Fibroblast of lung (primary cell): ENCODE measurements at places on chromosomes 3 and 15. TPM values are rescaled to one million over a fixed set of nuclear protein-coding genes. Genes with fewer than 3 reads are reported as not detected.

DNA sequence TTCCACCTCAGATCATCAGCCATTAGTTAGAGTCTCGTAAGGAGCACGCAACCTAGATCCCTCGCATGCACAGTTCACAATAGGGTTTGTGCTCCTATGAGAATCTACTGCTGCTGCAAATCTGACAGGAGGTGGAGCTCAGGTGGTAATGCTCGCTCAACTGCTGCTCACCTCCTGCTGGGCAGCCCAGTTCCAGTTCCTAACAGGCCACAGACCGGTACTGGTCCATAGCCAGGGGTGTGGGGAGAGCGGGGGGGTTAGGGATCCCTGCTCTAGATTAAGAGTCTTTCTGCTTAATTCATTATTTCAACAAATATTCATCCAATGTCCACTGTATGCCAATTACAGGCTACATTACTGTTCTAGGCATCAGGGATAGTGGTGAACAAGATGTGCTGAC is 170.4 kb upstream of the KBTBD8 start:
- DNase-seq, result no peak

DNA sequence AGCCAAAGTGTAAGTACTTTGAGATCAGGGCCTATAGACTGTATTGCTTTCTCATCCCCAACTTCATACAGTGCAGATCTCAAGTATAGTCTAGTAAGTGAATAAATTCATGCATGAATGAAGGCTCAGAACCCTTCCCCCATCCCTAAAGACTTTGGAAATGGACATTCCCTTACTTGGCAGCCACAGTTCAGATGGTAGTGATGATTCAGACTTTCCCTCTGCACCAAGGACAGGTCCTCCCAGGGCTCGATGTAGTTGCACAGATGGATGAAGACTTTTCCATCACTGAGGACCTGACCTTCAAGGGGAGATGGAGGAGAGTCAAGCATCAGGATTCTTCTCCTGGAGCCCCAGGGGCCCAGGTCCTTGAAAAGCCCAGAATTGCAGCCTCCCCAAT is 4.6 kb downstream of the TIMP4 start:
- peak; percentile 50 for DNase-seq

GRCh38 chr3:102536456-102536855 is 101.6 kb downstream of the ZPLD1 start:
- DNase-seq, result peak; percentile 22

GRCh38 chr3:116005404-116005803 is 382.1 kb downstream of the GAP43 start:
- peak; percentile 89 for DNase-seq

DNA sequence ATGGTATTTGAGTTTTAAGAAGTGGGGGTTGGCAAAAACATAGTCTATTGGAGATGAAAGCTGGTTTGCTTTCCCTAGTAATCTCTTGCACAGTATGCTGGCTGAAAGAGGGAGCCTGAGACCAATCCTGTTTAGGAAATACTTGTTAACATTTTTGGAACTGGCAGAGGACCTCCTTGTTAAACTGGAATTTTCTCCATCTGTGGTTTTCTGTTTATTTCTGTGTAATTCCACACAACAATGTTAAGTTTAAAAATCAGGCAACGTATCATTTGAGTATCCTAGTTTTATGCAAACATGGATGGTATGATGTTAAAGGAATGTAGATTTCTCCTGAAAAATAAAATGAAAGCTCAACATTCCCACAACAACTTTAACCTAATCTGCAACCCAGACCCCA is 536.0 kb upstream of the TBL1XR1 start:
- no peak for DNase-seq

TLR9 gene
- total RNA-seq, result under 0.01 TPM in 1 of 2 replicates, not detected in the other

KCNH8 gene
- under 0.01 TPM in 2 replicates for total RNA-seq

GRCh38 chr15:36912311-36912712 is 188.0 kb downstream of the MEIS2 start:
- peak; percentile 61 for DNase-seq

GRCh38 chr3:178540184-178540583 is 3.9 kb downstream of the KCNMB2 start:
- no peak for DNase-seq

DNA sequence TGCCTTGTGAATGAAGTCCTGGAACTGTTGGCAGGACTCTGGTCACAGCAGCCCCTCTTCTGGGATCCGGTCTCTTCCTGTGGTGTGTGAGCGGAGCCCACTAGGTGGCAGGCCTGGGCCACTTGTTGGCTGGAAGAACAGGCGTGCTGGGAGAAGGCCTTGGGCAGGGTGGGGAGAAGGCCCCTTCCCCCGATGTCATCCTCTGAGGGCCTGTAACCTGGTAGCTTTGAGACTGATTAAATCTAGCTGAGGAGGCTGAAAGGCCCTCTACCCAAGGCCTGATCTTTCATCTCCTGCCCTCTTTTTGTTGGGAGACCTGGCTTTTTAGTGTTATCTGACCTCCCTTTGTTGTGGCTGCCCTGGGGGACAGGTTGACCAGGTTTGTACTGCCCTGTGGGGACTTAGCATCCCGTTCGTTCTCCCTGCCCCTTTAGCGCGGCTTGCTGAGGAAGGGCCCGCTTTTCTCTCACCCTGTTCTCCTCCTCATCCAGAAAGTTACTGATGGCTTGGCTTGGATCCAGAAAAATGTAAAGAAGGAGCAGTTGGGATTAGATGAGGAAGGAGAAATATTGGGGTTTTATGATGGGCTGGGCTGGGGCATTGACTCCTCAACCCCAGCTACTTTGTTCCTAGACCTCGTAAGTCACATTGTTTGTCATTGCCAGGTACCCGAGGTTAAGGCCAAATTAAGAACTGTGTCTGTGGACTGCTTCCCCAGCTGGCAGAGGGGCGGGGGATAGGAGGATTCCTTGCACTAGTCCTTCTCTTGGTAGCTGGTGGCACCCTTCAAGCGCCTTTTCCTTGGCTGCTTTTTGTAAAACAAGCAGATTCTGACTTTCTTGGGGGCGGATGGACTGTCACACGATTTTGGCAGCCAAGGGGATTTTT is 48.5 kb downstream of the CHCHD6 start:
- peak; percentile 72 for DNase-seq

DNA sequence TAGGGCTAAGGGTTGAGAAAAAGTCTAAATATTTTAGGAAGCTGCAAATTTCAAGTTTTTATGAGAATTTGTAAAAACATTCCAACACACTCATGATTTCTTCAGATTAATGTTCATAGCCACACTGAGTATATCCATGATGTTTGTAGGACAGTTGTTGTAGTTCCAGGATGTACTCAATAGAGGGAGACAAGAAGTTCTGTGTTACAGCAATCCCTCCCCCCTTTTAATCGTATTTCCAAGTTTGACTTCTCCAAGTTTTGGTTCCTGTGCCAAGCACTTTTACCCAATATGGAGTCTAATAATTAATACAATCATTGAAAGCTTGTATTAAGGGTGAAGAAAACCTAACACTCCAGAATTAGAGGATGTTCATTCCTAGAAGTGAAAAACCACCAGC is 143.4 kb downstream of the FEZF2 start:
- DNase-seq, result peak; percentile 22

- DNase-seq, result no peak
Observed at GRCh38 chr3:47485812-47486211, 10.1 kb upstream of the SCAP start.

GRCh38 chr3:192794216-192794615 is 66.9 kb upstream of the FGF12 start:
- no peak for DNase-seq

TRH gene
- total RNA-seq, result not detected in 2 replicates

CCR8 gene
- not detected in 2 replicates for total RNA-seq

SCAANT1 gene
- total RNA-seq, result 1.7 TPM in 1 of 2 replicates, not detected in the other

PLS1 gene
- 0.51 and 0.83 TPM in 2 replicates for total RNA-seq

DNA sequence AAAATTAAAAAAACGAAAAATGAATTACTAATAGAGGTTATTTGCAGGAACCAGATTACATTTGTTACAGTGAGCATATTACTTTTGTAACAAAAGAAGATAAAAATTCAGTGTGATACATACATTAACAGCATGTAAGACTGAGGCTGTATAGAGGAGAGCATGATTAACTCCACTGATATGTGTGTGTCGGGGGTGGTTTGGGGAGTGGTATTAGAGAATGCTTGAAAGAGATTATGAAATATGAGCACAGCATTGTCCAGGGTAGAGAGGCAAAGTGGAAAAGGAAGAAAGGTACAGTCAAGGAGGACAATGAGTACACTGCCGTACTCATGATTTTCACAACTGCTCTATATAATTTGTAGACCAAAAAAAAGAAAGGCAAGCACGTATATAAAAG is 62.9 kb upstream of the LRRFIP2 start:
- peak; percentile 44 for DNase-seq

GRCh38 chr15:86649277-86649676 is 569.6 kb downstream of the AGBL1 start:
- DNase-seq, result no peak

DNA sequence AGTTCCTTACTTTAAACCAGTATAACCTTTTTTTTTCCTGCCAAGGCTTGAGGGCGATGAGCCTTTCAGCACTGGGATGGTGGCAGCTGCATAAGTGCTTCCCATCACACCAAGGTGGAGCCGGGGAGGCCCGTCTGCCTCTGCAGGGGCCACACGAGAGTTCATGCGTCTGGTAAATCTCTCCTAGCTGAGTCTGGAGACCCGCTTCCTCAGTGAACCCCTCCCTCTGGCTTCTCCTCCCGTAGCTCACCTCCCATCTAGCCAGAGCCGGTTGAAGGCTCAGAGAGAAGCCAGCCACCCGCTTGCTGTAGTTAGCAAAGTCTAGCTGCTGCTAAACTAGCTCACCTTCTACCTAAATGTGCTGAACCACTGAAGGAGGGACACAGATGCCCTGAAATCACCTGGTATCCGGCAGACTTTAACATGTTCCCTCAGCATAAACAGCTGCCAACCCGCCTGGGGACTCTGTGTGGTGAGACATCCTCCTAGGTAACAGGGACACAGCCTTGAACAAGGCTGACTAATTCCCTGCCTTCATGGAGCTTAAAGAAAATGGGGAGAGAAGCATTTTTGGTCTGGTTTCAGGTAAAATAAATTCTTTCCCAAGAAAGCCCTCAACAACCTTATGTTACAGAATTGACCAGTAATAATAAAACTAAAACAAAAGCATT is 42.9 kb downstream of the RLBP1 start:
- DNase-seq, result no peak

GRCh38 chr3:196554205-196554604 is 14.1 kb downstream of the WDR53 start:
- no peak for DNase-seq

PLA2G4E gene
- total RNA-seq, result not detected in 2 replicates

ANO10 gene
- total RNA-seq, result 96.8 and 138 TPM in 2 replicates

TUSC7 gene
- total RNA-seq, result not detected in 2 replicates

DNA sequence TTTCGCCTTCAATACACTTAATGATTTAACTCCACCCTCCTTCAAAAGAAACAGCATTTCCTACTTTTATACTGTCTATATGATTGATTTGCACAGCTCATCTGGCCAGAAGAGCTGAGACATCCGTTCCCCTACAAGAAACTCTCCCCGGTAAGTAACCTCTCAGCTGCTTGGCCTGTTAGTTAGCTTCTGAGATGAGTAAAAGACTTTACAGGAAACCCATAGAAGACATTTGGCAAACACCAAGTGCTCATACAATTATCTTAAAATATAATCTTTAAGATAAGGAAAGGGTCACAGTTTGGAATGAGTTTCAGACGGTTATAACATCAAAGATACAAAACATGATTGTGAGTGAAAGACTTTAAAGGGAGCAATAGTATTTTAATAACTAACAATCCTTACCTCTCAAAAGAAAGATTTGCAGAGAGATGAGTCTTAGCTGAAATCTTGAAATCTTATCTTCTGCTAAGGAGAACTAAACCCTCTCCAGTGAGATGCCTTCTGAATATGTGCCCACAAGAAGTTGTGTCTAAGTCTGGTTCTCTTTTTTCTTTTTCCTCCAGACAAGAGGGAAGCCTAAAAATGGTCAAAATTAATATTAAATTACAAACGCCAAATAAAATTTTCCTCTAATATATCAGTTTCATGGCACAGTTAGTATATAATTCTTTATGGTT is at the start of gene CCR5:
TSS of gene CCR5 (plus strand) at position 108 of the 680 bp plus-strand sequence. CDS start 1,957 bp downstream, outside the sequence.
- DNase-seq, result peak; percentile 23

DNA sequence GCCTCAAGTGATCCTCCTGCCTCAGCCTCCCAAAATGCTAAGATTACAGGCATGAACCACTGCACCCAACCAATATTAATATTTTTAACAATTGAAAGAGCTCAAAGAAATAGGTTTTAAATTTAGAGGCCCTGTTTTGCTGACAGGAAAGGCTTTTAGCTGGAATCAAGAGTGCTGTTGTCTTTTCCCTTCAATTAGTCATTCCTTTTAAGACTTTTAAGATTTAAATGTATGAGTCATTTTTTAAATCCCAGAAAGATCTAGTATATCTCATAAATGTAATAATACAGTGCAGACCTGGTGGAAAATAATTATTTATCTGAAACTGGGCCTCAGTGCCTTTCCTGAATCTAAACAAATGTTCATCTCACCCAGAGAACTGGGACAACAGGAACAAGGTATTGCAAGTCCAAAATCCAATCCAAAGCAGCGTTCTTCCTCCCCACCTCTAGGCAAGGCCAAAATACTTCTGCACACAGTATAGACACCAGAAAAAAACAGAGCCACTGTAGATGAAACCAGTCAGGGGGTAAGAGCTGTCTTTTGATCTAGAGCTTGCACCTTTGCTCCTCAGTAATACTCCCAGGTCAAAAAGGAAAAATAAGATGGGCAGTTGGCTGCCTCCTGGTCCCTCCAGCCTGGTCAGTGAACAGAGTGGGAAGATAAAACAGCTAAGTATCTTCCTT is 14.4 kb downstream of the AGTR1 start:
- DNase-seq, result no peak

PP2D1 gene
- total RNA-seq, result not detected in 2 replicates

- DNase-seq, result no peak
Observed at GRCh38 chr15:23574742-23575141, 9.3 kb downstream of the MKRN3 start.

- no peak for DNase-seq
Observed at GRCh38 chr3:172202797-172203196, 163.4 kb downstream of the FNDC3B start.

GSK3B gene
- 37.3 and 37.5 TPM in 2 replicates for total RNA-seq

GRCh38 chr3:70000028-70000410 is 486 bp downstream of the SAMMSON start:
- no peak for DNase-seq

LDHAL6B gene
- not detected in 2 replicates for total RNA-seq
